MV-4-11 (cell line): ENCODE measurements at places on chromosomes 3 and 15.

DNA sequence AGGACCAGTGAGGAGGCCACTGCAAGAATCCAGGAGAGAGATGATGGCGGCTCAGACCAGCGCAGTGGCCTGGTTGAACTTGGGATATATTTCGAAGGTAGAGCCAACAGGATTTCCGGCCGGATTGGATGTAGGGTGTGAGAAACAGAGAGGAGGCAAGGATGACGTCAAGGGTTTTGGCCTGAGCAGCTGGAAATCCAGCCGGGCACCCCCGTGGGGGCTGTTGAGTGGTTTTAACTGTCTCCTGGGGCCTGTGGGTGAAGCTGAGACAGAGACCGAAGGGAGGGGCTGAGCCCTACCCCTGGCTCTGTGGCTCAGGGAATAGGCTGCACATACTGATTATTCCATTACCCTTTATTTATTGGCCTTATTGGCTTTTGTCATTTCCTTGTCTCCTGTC is 45.7 kb downstream of the EXOG start:
- DNase-seq: no peak

GRCh38 chr15:95252404-95252803 is 1021.0 kb downstream of the MCTP2 start:
- DNase-seq: no peak

- peak; percentile 23 for DNase-seq
Measured at GRCh38 chr3:33438284-33438668, 1.9 kb downstream of the UBP1 start.

GRCh38 chr3:128269796-128270195 is 116.5 kb downstream of the EEFSEC start:
- no peak for DNase-seq

DNA sequence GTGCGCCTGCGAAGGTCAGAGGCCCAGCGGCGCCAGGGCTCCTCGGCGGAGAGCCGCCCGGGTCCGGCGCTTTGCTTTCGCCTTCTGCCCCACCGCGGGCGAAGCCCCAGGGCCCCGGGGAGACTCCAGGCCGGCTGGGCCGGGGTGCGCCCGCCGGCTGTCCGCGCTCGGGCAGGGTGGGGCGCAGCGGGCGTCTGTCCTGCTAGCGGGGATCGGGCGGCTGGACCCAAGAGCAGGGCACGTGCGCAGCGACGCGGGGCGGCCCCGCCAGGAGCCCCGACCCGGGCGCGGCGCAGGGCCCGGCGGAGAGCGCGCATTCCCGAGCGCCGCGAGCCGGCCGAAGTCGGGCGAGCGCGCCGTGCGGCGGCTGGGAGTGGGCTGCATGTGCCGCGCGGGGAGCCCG is 569 bp upstream of the ALDH1A3 start:
- no peak for DNase-seq

GRCh38 chr15:52031556-52031955 is 12.5 kb downstream of the MAPK6 start:
- no peak for DNase-seq
